Astrocyte (in vitro differentiated cells and primary cell): ENCODE measurements at places on chromosomes 2 and 18. TPM values are rescaled to one million over a fixed set of nuclear protein-coding genes. Genes with fewer than 3 reads are reported as not detected.

GDF7 gene
- total RNA-seq, result 0.91 and 1.9 TPM in 2 replicates

- DNase-seq, result no peak
Measured at GRCh38 chr18:76275727-76276313, 219.2 kb downstream of the ZNF516 start.

DNA sequence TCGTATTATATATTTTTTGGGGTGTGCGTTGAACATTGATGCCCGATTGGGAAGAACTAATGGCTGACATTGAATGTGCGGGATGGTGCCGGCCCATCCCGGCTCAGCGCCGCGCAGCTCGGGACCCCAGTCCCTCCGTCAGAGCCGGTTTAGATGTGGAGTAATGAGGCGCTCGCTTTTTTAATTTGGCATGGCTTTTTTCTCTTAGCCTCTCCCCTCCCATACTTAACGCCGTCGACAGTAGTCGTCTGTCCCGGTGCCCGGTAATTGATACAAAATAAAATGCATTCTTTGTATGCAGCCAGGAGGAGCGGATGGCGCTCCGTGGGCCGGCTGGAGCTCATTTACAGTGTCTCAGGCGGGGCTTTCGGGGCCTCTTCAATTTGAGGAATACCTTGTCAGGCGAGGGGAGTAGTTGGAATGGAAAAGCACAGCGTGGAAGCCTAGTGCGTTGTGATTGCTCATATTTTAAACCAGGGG, 209.2 kb downstream of the GBX2 start:
- no peak for DNase-seq

- DNase-seq, result no peak
Measured at GRCh38 chr2:114880046-114880445, 437.6 kb downstream of the DPP10 start.

GRCh38 chr18:31451625-31452024, 4.1 kb downstream of the DSG3 start:
- no peak for DNase-seq

BCS1L gene
- total RNA-seq, result 27.5 and 28.4 TPM in 2 replicates

GRCh38 chr18:76977684-76978232, 154.8 kb downstream of the MBP start:
- no peak for DNase-seq

UGT1A3 gene
- total RNA-seq, result not detected in 2 replicates

DCDC2C gene
- total RNA-seq, result not detected in 2 replicates

- no peak for DNase-seq
Measured at GRCh38 chr2:222322236-222322635, 23.4 kb upstream of the PAX3 start.

PDE1A gene
- 0.32 TPM in 1 of 2 replicates, not detected in the other for total RNA-seq

GALNT3 gene
- 16.4 and 19.9 TPM in 2 replicates for total RNA-seq

DNA sequence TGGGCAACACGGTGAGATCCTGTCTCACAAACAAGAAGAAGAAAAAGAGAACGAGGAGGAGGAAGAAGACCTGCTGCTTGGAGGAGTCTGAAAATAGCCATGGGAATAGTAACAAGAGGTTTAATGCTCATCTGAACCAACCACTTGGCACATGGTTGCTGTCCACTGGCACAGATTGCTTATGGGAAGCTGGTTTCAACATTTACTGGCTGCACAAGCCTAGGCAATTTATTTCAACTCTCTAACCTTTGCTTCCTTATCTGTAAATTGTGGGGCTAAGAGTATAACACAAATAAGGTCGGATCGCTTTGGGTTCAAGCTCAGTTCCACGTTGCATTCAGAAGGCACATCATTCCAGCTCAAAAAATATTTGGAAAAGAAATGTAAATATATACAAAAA, 14.2 kb upstream of the RHOB start:
- no peak for DNase-seq

DNA sequence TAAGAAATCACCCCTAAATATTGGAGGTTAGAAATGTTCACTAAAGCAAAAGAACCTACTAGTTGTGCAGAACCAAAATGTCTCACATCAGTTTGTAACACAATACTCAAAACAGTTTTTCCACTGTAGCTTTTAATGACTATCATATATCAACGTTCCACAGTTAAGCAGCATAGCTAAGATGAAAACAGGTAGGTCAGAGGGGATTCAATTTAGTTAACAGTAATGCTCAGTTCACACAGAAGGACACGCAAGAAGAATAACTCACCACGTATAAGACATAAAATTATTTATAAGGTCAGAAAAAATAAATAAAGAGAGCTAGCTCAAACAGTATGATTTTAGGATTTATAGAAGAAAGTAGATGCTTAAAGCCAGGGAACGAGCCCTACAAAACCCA, 118.9 kb upstream of the CCDC150 start:
- no peak for DNase-seq

DNA sequence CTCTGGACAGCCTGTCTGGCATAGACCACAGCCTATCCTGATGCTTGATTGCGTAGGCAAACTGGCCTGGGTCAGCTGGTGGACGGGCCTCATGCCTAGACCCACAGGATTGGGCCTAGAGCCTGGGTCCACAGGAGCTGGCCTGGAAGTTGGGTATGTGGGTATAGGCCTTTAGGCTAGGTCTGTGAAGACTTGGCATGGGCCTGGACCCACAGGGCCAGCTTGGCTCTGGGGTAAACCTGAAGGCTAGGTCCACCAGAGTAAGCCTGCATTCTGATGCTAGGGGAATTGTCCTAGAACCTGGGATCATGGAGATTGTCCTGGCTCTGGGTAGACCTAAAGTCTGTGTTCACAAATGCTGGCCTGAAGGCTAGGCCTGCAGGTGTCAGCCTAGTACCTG, 1293.7 kb downstream of the CNTNAP5 start:
- DNase-seq, result no peak

DNA sequence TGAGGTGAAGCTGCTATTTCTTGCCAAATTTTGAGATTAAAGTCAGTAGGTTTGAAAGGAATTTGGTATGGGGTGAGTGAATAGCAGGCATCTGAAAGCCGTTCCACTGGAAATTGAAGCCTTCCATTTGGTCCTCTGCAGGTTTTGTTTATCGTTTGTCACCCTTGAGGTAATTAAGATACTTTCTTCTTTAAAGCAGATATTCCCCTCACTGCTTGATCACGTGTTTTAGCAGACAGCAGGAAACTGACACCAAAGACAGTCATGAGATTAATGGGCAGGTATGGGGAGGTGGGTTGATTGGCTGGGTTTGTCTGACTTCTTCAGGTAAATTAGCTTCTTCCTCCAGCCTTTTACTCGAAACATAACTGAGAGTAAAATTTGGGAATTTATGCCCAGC, 10.7 kb downstream of the LPIN1 start:
- DNase-seq, result no peak

DNA sequence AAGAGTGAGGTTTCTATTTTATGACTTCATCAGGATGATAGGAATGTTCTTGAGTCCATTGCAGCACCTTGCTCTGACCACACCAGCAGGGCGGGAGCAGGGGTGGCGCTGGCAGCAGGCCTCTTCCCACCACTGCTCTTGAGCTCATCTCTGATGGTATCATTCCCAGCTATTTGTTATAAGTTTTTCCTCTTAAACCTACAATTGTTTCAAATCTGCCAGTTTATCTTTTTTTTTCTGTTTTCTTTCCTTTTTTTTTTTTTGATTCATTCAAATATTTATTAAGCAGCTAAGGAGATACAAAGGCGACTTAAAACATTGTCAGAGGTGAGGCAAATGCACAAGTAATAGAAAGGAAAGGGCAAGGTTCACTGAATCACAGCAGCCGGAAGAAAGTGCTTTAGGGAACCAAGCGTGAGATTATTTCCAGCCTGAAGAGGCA, 28.7 kb downstream of the NIFK start:
- peak; percentile 44 for DNase-seq

DNA sequence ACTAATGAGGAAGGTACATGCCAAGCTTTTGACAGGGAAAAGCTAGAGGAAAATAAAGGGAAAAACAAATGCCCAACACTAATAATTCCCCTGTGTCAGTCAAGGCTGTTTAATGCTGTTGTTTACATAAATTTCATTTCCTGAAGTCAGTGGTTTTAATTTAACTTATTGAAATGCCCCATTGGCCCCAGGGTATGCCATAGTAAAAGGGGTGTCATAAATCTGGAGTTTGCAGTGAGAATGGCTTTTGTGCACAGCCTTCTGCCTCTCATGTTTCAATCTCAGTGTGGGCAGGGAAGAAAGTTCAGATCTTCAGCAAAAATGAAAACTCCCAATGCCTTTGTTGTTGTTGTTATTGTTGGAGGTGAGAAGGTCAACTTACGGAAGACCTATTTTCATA, 550.1 kb upstream of the DCC start:
- no peak for DNase-seq

GRCh38 chr2:101140978-101141655, 10.1 kb downstream of the TBC1D8 start:
- DNase-seq, result no peak

- DNase-seq, result peak; percentile 64
Measured at GRCh38 chr2:201807452-201807999, 1.2 kb downstream of the CDK15 start.

TMEM178A gene
- total RNA-seq, result 28.7 and 41.6 TPM in 2 replicates

DNA sequence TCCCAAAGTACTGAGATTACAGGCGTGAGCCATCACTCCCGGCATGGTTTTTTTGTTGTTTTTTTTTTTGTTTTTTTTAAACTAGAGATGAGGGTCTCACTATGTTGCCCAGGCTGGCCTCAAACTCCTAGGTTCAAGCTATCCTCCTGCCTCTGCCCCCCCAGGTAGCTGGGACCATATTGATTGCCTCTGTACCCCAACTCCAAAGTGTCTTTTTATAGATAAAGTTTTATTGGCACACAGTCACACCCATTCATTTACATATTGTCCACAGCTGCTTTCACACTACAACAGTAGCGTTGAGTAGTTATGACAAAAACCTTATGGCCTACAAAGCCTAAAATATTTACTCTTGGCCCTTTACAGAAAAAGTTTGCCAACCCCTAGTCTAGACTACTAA, 45.2 kb upstream of the SP5 start:
- no peak for DNase-seq
